Activated CD4-positive, alpha-beta T cell treated with anti-CD3 and anti-CD28 coated beads, Interleukin-2, amount 50 U/mL, for 24 hours (primary cell): ENCODE measurements at places on chromosomes 5 and 9.

- DNase-seq = no peak
These were observed 28.8 kb upstream of the TNFAIP8 start for GRCh38 chr5:119327018-119327417.

- no peak for DNase-seq
These were observed 28.5 kb downstream of the NFIL3 start for GRCh38 chr9:91395106-91395552.

- no peak for DNase-seq
These were observed 47.2 kb upstream of the DAB2IP start for GRCh38 chr9:121604242-121604641.

GRCh38 chr5:36883894-36884462 lies 7.4 kb downstream of the NIPBL start:
- no peak for DNase-seq

DNA sequence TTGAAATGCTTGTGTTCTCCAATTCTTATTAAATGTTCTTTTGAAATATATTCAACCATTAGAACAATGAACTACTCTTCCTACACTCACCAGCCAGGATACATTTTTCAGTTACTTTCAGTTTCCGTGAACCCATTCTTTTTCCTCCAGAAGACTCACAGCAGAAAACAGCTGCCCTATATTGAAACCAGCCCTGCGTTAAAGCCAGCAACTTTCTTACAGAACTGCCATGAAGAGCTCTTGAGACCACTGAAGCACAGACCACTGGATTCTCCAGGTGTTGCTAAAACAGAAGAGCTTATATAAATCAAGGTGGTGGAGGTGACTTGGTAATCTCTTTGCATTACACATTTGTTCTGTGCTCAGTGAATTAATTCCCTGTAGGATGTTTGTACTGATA lies 365.9 kb upstream of the C9orf72 start:
- no peak for DNase-seq

DNA sequence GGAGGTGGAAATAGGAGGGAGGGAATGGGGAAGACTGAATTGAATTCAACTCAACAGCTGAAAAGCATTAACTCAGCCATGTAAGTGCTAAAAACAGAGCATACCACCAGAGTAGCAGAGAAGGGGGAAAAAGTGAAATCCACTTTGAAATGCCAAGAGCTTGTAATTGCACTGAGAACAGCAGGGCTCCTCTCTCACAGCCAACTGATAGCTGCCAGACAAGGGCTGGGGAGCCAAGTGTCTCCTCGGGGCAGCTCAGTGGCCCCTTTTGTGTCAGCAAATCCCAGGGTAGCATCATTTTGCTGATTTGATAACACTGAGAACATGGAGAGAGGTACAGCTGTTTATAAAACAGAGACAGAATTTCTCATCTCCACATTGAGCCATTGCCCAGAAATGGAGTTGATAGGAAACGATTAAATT lies 182.5 kb downstream of the FRMD3 start:
- no peak for DNase-seq

GRCh38 chr9:84592918-84593317 lies 76.6 kb upstream of the NTRK2 start:
- DNase-seq = no peak

GRCh38 chr5:131282235-131282634 lies 18.4 kb downstream of the CDC42SE2 start:
- DNase-seq = no peak

- DNase-seq = no peak
These were observed 102.7 kb upstream of the CD180 start for GRCh38 chr5:67299231-67299735.

GRCh38 chr5:135471726-135472125 lies 19.6 kb upstream of the TIFAB start:
- no peak for DNase-seq

DNA sequence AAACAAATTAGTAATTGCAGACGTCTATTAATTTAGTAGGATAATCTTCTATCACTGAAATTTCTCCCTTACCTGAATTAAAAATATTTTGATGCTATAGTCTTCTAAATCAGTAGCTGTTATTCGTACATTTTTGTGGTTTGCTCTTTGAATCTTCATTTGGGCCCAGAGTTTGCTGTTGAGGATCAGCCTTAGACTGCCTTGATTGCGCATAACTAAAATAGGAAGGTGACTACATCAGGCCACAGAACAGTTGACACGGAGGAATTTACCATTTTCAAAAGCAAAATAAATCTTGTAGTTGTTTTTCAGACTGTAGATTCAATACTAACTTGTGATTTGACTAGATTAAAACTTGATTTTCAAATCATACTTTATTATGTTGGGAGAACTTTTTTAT lies 11.8 kb upstream of the NADK2 start:
- no peak for DNase-seq

DNA sequence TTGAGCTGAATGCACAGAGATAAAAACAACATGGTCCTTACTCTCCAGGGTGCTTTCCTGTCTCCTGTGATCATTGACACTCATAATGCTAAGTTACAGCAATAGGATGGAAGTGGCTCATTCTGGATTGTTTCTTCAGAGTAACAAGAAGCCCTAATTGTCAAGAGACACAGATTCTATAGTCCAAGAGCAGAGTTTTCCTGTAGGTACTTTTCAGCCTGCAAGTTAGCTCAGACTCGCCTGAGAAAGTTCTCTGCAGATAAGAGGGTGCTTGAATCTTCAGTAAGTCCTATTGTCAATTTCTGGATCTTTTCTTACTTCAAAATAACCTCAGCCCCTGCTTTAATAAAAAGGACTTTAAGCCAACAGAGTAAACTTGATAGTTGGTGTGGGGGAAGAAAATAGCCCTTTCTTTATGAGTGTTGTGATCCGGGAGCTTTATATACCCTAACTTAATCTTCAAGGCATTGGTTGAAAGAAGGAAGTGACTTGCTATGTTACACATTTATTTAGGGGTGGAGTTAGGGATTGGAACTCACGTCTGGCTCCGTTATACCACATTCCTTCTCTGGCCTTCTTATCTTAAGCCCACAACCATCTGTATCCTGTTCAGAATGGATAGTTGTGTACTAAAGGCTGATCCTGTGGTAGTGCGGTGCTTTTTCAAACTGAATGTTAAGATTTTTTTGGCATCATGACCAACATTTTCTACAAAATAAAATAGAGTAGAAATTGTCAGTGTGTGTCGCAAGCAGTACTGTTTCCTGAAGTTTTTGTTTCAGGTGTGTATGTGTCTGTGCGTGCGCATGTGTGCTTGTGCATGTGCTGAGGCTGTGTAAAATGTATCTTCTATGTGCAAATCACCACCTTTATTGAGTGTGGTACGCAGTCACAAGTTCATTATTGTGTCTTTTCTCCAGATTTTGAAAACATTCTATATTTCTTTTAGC lies 173.9 kb downstream of the WDR70 start:
- no peak for DNase-seq

- no peak for DNase-seq
These were observed 76.0 kb downstream of the PDE4D start for GRCh38 chr5:59817536-59817935.

DNA sequence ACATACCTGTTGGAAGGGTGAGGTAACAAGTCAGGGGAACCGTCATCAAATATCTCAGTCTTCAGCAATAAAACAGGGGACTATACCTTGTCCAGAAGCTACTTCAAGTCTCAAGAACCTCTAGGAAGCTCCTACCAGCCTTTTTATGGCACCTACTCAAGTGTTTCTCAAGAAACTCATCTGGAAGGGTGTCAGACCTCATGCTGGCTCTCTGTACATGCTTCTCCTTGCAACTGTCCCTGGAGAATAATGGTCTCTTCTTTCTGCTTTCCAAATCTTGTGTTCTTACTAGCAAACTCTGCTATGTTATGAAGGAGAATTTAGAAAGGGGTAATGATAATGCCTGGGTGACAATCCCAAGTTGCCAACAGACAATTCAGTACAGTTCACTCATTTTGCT lies 8.3 kb upstream of the PTAR1 start:
- DNase-seq = no peak

- no peak for DNase-seq
These were observed 254.3 kb downstream of the ZSWIM6 start for GRCh38 chr5:61586096-61587084.

- DNase-seq = no peak
These were observed 159.4 kb downstream of the FBN2 start for GRCh38 chr5:128378632-128379031.

DNA sequence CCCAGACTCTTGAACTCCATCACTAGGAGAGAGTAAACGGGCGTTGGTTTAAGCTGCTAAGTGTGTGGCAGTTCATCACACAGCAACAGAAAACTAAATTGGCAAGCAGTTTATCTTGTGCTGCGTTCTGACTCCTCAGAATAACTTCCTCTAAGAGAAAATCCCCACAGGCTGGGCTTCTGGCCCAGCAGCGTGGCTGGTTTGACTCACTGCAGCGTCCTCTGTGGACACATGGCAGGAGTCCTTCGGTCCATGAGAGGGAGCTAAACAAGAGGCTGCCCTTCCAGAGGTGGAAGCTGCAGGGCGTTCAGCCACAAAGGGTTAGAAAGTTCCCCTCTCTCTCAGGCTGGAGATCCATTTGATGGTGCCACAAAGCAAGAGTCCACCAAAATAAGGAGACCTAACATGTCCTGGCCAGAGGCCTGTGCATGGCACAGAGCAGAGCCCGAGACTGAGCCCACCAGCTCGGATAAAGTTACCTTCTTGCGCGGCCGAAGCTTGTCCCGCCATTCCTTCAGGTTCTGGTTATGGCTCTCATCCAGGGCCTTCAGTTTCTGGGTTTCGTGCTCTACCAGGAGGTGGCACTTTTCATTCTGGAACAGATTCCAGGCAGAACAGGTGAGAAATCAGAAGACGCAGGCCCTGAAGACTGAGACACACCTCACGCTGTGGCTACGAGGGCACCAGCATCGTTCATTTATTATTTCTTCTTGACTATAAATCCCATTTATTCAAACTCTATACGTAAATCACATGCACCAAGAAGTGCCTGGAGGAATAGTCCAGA lies 46.2 kb upstream of the FBXW11 start:
- no peak for DNase-seq

GRCh38 chr5:140000332-140000731 lies 42.8 kb downstream of the NRG2 start:
- DNase-seq = no peak

DNA sequence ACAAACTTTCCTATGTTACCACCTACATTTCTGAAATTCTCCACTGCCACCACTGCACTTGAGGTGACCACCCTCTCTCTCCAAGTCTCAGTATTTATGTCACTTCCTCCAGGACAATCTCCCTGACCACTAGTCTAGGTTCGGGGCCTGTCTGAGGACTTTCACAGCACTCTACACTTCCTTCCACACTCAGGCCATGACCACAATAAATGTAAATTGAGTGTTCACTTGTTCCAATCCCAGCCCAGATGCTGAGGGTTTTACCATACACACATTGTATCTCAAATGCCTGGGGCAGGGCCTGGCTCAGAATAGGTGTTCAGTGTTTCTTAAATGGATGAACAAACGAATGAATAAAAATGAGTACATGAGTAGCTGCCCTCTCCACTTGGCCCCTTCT lies 26.9 kb upstream of the CCNG1 start:
- no peak for DNase-seq

GRCh38 chr5:73302797-73303147 lies 129.8 kb downstream of the TMEM174 start:
- no peak for DNase-seq

DNA sequence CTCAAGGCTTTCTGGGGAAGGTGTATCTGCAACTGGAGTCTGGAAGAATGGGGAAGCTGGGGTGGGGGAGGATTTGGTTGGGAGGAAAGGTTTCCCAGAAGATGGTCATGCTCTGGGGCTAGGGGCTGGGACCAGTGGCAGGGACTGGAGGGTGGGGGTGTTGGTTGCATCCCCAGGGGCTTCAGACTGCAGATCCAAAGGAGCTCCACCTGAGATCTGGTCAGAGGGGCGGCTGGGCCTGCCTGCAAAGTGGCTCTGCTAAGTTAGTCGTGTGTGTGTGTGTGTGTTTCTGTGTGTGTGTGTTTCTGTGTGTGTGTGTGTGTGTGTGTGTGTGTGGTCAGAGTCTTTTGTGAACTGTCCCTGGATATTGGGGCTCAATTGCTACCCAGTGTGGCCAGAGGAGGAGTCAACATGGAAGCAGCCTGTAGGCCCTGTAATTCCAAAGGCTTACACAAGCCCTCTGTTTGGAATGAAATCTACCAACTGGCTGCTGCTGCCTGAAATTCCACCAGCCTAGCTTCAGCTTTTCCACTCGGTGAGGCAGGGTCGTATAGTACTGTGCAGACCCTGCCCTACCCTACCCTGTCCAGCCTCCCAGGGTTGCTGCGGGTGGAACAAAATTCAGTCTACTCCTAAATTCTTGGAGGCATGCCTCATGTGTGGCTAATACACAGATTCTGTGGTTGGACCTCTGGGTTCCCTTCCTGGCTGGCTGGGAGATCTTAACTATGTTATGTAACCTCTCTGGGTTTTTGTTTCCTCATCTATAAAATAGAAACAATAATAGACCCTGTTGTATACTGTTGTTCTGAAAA lies 12.5 kb upstream of the SYNPO start:
- DNase-seq = no peak

DNA sequence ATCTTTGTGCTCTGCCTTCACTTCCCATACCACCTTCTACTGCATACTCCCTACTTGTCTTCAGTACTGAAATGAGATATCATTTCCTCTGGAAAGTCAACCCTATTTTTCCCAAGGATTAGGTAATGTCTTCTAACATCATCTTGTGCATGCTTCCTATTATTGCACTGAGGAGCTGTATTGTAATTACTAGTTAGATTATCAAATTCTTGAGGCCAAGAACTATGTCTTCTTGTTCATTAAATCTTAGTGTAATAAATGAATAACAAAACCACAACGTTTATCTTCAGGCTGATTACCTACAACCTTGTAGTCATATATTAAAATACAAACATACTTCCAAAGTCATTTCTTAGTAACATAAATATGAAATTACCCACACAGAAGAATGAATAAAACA lies 87.9 kb upstream of the POU5F2 start:
- DNase-seq = no peak

DNA sequence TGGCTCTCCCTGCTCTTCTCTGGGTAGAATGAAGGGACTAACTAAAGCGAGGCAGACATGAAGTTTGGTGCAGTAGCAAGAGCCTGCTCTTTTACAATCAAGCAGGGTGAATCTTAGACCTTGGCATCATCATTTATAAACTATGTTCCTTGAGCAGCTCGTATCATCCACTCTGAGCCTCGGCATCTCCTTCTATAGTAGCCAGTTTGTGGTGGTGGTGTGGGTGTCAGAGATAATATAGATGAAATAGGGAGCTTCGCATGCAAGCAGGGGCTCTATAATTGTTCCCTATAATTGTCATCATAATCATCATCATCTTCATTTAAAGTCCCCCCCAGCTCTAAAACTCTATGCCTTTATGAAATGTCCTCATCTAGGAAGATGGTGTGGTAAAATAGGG lies 72.5 kb upstream of the SAP30L start:
- no peak for DNase-seq

GRCh38 chr5:144013816-144014215 lies 156.6 kb downstream of the YIPF5 start:
- DNase-seq = no peak

- no peak for DNase-seq
These were observed 396.7 kb downstream of the KCTD16 start for GRCh38 chr5:144567421-144567780.

DNA sequence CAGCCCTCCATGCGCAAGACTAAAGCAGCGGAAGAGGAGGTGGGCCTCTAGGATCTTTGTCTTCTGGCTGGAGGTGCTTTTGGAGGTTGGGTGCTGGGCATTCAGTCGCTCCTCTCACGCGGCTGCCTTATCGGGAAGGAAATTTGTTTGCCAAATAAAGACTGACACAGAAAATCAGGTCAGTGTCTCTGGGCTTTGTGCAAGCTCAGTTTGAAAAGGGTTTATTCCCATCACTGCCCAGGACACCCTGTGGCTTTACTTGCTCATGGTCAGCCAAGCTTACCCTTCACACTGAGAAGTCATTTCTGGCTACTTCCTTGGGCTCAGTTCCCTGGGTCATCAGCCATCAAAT lies 10.5 kb downstream of the SLC2A8 start:
- DNase-seq = no peak

- DNase-seq = no peak
These were observed 83.8 kb upstream of the STC2 start for GRCh38 chr5:173411791-173412555.
